NCI-H2029 treated with DMSO at 0.1 percent for 48 hours (cell line): ENCODE measurements at places on chromosomes 7 and 10.

DNA sequence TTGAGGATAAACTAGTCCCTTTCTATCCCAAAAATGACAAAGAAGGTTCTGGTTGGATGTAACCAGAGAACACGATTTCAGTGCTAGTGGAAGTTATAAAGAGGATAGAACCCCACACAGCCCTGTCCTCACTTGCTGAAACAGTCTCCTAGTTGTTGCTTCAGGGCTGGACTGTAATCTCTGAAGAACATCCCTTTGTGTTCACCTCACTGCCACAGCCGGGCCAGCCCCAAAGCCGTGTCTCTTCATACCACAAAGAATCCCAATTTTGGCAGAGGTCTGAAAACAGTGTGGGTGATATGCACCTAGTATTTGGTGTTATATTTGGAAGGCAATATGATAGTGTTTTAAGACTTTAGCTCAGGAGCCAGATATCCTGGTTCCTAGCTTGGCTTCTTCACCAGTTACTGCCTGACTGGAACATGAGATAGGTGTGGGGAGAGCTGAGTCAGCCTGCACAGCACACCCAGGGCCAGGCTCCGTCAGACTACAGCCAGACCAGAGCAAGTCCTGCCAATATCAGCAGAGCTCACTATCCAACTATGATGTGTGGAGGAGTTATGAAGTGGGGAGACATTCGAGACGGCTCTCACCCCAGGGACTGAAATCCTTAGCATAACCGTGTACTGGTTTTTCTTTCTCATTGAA, 21.2 kb downstream of the CYP3A4 start:
- no peak for DNase-seq

DNA sequence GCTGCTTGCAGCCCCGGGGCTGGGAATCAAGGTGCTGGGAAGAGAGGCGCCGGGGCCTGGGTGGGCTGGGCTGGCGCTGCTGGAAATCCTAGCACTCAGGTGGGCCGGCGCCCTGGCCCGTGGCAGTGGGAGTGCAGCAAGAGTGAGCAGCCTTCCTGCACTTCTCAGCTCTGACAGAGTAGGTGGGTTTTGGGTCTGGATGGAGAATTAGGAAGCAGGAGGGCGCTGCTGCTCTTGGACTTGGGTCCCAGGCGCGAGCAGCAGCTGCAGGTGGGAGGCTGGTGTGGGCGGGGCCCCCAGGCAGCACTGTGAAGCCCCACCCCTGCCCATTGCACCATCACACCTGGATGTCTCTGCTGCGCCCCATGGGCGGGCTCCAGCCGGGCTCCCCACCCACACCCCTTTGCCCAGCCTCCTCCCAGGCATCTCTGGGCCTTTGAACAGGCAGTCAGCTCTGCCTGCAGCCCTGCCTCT, 6.0 kb downstream of the BRI3 start:
- DNase-seq: no peak

GRCh38 chr7:70098905-70099672, 500.8 kb downstream of the AUTS2 start:
- no peak for DNase-seq

- DNase-seq: no peak
These were observed 47.5 kb upstream of the AGR3 start for GRCh38 chr7:16929146-16929762.

GRCh38 chr10:88952647-88953111, at the start of gene ACTA2:
Gene ACTA2, minus strand, starts transcription at chr10:88952773. Its CDS starts 3,843 bp downstream, at chr10:88948930.
- DNase-seq: no peak

- no peak for DNase-seq
These were observed 205.3 kb downstream of the HTR7 start for GRCh38 chr10:90652519-90652918.

DNA sequence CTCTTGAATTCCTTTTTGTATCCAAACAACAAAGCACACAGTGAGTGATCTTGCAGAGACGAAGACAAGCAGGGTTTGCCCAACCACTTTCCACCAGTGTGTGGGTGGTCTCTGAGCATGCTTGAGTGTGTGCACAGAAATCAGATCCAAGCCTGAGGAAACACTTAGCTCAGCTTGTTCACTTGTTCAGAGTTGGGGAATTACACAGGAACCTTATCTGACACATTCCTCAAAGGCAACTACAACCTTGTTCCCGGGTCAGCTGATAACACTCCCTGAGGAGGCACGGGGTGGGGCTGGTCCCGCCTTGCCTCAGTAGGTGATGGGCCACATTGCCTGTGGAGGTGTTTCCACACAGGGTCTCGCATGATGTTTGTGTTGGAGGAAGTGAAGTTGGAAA, 216.9 kb downstream of the DYNC1I1 start:
- DNase-seq: no peak

GRCh38 chr7:19707240-19707639, 1.6 kb downstream of the POLR1F start:
- no peak for DNase-seq

DNA sequence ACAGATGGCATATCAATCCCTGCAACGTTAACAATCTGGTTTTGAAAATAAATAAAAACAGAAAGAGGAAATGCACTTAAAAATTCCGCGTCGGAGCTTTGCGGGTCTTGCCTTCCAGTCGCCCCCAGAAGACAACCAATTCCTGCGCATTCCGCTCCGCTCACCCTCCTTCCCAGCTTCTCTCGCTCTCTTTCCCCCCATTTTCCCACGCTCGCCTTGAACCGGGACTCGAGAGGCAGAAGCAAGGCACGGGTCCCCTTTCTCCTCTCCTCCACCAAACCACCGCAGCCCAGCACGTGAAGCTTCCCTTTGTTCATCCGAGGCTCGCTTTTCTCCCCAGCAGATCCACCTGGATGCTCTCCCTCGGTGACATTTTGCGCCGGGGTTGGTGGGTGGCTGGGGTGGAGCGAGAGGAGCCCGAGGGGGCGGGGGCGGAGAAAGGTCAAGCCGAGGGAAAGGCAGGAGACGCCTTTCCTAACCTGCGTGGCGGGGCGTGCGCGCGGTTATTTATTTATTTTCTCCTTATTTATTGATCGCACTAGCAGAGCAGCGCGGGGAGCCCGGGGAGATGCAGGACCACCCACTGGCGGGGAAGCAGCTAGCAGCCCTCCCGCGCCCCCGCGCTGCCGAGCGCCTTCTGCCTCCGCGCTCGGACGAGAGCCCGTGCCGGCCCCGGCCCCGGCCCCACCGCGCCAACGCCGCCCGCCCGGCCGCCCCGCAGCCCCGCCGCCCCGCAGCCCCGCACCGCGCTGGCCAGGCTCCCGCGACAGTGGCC, at the start of gene KCND2:
TSS of gene KCND2 (plus strand) at position 475 of the 775 bp plus-strand sequence.
- DNase-seq: peak; percentile 16

GRCh38 chr10:44647877-44648542, 263.1 kb upstream of the CXCL12 start:
- DNase-seq: peak; percentile 49

DNA sequence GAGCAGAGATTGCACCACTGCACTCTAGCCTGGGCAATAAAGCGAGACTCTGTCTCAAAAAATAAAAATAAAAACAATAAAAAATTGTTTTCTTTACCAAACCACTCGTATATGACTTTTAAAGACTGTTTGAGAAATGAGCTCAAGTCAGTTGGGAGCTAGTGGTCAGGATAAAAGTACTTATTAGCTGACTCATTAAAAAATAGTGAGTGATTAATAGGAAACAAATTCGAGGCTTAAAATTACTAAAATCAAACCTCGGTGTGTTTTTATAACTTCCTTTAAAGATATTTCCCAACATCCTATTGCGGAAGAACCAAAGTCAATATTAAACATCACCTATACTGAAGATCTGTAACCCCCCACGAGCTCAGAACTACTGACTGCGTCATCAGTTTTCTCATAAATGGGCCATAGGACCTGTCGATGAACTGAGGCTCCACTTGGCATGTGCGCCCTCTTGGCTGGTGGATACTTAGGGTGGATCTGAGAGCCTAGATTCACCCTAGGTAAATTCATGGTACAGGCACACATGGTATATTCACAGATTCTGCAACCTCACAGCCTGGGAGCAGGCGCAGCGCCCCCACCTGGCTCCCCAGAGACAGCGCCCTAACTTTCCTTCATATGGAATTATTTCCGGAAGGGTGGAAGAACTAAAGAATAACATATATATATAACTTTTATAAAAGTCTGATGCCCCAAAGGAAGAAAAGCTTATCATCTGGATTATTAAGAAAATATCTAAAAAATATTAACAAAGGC, 9.2 kb downstream of the MKI67 start:
- DNase-seq: no peak

- no peak for DNase-seq
These were observed 1382.6 kb downstream of the GATA3 start for GRCh38 chr10:9437131-9437530.

DNA sequence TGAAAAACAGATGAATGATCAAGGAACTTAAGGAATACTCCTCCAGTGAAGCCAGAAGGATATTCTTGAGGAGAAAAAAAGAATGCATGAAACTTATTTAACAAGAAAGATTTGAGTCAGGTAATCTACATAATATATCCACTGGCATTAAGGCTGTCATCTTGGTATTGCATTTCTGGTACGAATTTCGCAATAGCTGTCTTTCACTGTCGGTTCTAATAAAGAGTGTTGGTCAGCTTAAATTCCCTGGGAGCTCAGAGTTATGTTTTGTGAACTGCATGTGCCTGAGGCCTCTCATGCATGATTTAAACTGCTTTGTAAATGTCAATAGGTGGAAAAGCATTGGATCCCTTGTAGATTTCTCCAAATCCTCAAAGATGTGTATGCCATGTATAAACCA, 565.3 kb upstream of the GALNT17 start:
- DNase-seq: no peak

- no peak for DNase-seq
These were observed 16.3 kb downstream of the SLC13A1 start for GRCh38 chr7:123183431-123183830.

DNA sequence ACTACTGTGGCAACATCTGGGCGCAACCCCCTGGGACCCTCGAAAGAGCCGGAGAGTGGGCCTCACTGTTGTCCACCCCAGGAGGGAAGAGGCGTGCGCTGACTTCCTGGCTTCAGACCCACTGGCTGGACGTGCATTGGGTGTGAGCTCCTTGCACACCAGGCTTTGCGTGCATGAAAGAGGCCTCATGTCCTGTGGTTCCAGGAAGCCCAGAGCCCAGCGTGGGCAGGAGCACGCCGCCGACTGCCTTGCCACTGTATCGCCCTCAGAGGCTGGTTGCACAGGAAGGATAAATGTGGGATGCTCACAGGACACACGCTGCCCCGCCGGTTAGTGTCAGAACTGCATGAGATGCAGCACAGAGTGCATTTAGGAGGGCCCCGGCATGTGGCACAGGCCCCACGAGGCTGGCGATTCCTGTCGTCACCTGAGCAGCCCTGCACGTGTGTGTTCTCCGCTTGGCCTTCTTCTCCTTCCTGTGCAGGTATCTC, 8.5 kb upstream of the JAKMIP3 start:
- no peak for DNase-seq

DNA sequence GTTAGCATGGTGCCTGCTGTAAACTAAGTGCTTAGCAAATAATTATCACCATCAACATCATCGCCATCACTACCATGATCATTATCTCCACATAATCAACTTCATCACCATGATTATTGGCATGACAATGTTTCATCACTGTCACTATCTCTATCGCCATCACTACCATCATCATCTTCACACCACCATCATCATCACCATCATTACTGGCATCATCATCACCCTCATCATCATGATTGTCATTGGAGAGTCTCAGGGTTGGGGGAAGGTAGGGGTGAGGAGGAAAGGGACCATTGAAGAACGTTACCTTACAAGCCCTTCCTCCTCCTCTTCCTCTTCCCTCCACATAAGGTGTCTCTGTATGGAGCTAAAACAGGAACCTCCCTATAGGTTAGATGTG, 54.9 kb upstream of the GPR26 start:
- no peak for DNase-seq

- DNase-seq: peak; percentile 40
These were observed 178.2 kb downstream of the DIP2C start for GRCh38 chr10:511101-511848.

DNA sequence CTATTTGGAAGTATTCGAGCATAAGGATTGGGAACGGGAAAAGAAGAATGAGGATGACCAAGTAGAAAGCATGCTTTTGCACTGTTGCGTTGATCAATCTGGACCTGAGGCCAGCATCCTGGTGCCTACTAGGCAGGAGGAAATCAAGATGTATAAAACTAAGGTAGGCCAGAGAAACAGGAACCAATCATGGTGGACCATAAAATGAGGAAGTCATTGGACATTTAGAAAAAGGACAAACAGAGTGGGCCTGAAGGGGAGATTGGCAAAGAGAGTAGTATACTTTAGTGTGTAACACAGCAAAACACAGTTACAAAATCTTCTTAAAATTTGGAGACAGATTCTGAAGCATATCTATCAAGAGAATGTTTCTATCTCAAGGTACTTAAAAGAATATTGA, 171.1 kb upstream of the FZD1 start:
- DNase-seq: no peak
